ENCODE measurements at places on chromosomes 12 and 14.

- H3K4me1 ChIP-seq, result peaks cover 37% of the 10 kb centered on the region
- peak overlapping the region; percentile 88 for H3K27ac ChIP-seq
- H3K36me3 ChIP-seq, result no peaks in the 10 kb centered on the region
- no peak for DNase-seq
Measured at GRCh38 chr12:76032043-76032981, 736 bp upstream of the PHLDA1 start.

DNA sequence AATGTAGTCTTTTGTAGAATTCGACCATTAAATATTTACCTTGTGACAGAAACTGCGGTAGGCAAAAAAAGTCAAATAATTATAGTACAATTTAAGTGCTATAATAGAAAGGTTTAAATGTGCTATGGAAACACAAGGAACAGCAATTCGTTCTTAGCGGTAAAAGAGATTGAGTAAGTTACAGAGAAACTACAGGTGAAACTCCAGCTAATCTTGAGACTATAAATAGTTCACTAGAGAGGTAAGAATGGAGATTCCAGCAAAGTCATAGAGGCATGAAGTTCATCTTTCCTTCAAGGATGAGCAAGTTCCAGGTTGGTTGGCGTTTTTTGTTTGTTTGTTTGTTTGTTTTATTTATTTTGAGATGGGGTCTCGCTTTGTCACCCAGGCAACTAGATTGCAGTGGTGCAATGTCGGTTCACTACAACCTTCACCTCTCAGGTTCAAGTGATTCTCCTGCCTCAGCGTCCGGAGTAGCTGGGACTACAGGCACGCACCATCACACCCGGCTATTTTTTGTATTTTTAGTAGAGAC lies 878 bp upstream of the R3HDM2 start:
- peak overlapping the region; percentile 96 for H3K27ac ChIP-seq
- H3K4me1 ChIP-seq, result peaks cover 23% of the 10 kb centered on the region
- no peaks in the 10 kb centered on the region for H3K36me3 ChIP-seq
- no peak for DNase-seq
- H3K27me3 ChIP-seq, result no peaks in the 10 kb centered on the region
- H3K4me3 ChIP-seq, result peak overlapping the region; percentile 86

GRCh38 chr14:53144244-53144643 lies 8.9 kb downstream of the DDHD1 start:
- H3K4me3 ChIP-seq, result no peak overlapping the region
- DNase-seq, result no peak
- H3K27ac ChIP-seq, result no peak overlapping the region

DNA sequence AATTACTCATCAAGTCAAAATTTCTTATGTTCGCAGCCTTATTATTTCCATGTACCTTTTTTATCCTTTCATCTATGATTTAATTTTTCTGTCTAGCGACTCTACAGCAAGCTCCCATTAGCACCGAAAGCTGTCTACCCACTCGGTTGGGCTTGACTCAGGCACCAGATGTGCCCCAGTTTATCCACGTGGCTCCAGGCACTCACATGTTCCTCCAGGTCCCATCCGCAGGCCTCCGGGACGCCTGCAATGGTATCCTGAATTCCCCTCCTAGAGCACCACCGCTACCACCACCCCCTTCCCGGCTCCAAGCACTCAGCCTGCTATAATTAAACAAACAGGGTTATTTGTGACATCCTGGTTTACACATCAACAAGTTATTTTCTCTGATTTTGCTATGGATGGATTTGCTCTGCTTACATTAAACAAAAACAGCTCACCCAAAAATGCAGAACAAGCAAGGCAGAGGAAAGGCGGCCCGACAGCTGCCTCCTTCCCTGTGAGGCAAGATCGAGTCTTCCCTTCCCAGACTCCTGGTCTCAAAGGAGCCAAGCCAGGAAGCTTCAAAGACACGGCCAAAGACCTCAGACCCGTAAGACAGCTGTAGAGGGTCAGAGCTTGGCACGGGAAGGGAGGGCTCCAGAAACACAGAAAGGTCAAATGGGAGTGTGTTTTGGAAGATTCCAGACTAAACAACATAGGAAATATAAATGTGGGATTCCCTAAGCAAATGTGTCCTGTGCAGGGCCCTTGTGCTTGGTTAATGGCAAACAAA lies 253.8 kb downstream of the TTC8 start:
- H3K27me3 ChIP-seq, result peaks cover 7% of the 10 kb centered on the region
- H3K4me3 ChIP-seq, result no peak overlapping the region
- no peaks in the 10 kb centered on the region for H3K36me3 ChIP-seq
- DNase-seq, result no peak
- H3K4me1 ChIP-seq, result no peaks in the 10 kb centered on the region

- peaks cover 33% of the 10 kb centered on the region for H3K4me1 ChIP-seq
- no peaks in the 10 kb centered on the region for H3K27me3 ChIP-seq
- H3K36me3 ChIP-seq, result no peaks in the 10 kb centered on the region
- peak; percentile 29 for DNase-seq
- peak overlapping the region; percentile 84 for H3K4me3 ChIP-seq
Measured at GRCh38 chr12:76030341-76031080, 1.1 kb downstream of the PHLDA1 start.

DNA sequence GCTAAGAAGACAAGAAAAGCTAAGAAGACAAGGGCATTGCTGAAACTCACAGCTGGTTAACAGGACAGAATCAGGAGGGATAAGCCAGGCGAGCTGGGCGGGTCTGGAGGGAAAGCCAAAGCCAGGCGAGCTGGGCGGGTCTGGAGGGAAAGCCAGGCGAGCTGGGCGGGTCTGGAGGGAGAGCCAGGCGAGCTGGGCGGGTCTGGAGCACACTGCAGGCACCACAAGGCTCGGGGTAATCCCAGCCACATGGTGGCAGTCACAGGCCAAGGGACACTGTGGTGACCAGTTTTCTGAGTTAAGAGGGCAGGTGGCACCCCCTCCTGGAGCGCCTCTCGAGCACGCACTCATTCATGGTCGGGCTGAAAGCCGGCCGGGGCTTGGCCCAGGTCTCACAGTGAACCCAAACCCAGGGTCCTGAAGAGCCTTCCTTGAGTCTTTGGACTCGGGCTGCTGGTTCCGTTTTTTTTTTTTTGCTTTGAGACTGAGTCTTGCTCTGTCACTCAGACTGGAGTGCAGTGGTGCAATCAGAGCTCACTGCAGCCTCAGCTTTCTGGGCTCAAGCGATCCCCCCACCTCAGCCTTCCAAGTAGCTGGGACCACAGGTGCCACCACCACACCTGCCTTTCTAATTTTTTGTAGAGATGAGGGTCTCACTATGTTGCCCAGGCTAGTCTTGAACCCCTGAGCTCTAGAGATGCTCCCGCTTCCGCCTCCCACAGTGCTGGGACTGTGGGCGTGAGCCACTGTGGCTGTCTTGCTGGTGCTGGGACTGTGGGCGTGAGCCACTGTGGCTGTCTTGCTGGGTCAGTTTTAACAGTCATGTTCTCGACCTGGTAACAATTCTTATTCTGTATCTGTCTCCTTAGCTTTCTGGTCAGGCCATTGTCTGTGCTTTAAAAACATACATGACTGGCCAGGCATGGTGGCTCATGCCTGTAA lies 40.2 kb downstream of the HSP90AA1 start:
- peaks cover 73% of the 10 kb centered on the region for H3K36me3 ChIP-seq
- H3K27me3 ChIP-seq, result no peaks in the 10 kb centered on the region
- no peak overlapping the region for H3K27ac ChIP-seq
- no peaks in the 10 kb centered on the region for H3K4me1 ChIP-seq
- DNase-seq, result no peak

DNA sequence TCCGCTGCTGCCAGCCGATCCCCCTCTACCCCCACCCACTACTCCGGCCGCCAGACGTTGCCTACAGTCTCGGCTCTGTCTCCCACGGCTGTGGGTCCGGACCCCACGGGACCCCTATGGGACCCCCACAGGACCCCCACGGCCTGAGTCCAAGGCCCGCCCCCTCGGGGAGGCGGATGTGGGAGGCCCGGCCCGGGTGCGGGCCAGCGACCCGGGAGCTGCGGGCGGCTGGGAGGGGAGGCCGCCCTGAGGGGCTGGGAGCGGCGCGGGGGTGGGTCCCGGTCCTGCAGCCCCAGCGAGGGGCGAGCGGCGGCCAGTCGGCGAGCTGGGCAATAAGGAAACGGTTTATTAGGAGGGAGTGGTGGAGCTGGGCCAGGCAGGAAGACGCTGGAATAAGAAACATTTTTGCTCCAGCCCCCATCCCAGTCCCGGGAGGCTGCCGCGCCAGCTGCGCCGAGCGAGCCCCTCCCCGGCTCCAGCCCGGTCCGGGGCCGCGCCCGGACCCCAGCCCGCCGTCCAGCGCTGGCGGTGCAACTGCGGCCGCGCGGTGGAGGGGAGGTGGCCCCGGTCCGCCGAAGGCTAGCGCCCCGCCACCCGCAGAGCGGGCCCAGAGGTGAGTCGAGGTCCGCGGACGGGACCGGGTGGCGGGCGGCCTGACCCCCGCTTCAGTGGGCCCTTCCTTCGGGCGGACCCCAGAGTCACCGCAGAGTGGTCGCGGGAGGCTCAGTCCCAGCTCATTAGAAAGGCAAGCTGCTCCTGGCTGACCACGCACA lies at the start of gene ACVRL1:
Gene ACVRL1, plus strand, starts transcription at position 422 of the 773 bp plus-strand sequence. CDS start 4,971 bp downstream, outside the sequence.
- peaks cover 16% of the 10 kb centered on the region for H3K27me3 ChIP-seq
- H3K4me1 ChIP-seq, result no peaks in the 10 kb centered on the region
- no peak for DNase-seq
- H3K36me3 ChIP-seq, result no peaks in the 10 kb centered on the region

DNA sequence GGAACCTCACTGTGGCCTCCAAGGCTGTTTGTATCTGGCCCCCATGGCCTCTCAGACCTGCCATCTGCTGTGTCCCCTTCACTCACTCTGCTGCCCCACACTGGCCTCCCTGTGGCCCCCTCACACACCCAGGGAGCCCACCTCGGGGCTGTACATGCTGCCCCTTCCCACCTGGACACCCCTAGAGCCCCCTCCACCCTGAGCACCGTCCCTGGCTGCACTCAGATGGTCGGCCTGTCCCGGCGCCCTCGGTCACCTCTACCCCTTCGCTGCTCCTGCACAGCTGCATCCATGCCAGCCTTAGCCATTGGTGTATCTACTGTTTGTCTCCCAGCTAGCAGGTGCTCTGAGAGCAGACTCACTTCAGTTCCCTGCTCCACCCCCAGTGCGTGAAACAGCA lies 144.4 kb downstream of the RIMBP2 start:
- no peak overlapping the region for H3K4me3 ChIP-seq
- H3K27ac ChIP-seq, result no peak overlapping the region
- DNase-seq, result no peak
- no peaks in the 10 kb centered on the region for H3K27me3 ChIP-seq

DNA sequence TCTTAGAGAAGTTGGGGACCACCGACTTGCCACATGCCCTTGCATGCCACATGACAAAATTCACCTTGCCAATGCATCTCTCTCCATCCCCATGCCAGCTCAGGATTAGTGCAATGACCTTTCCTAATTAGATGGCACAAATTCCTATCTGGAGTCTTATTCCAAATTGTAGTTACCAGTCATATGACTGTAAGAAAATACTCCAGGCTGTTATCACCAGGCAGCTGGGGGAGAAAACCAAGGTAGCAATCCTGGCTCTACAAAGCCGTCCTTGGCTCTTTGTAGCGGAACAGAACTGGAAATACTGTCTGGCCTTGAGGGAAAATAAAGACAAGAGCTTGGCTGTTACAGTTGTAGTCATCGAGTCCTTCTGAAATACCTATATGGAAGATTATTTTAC lies 208.5 kb upstream of the DIO2 start:
- no peaks in the 10 kb centered on the region for H3K36me3 ChIP-seq
- no peaks in the 10 kb centered on the region for H3K27me3 ChIP-seq
- DNase-seq, result no peak
- no peak overlapping the region for H3K4me3 ChIP-seq
- no peak overlapping the region for H3K27ac ChIP-seq
- H3K4me1 ChIP-seq, result no peaks in the 10 kb centered on the region

GRCh38 chr12:49089821-49090773 lies 4.5 kb downstream of the DHH start:
- H3K4me1 ChIP-seq, result peaks cover 64% of the 10 kb centered on the region
- peaks cover 32% of the 10 kb centered on the region for H3K27me3 ChIP-seq
- peak overlapping the region; percentile 53 for H3K4me3 ChIP-seq

GRCh38 chr14:72894323-72894622 lies 372 bp upstream of the DPF3 start:
- DNase-seq, result no peak
- peaks cover 30% of the 10 kb centered on the region for H3K4me1 ChIP-seq
- no peak overlapping the region for H3K27ac ChIP-seq
- H3K4me3 ChIP-seq, result peak overlapping the region; percentile 80

DNA sequence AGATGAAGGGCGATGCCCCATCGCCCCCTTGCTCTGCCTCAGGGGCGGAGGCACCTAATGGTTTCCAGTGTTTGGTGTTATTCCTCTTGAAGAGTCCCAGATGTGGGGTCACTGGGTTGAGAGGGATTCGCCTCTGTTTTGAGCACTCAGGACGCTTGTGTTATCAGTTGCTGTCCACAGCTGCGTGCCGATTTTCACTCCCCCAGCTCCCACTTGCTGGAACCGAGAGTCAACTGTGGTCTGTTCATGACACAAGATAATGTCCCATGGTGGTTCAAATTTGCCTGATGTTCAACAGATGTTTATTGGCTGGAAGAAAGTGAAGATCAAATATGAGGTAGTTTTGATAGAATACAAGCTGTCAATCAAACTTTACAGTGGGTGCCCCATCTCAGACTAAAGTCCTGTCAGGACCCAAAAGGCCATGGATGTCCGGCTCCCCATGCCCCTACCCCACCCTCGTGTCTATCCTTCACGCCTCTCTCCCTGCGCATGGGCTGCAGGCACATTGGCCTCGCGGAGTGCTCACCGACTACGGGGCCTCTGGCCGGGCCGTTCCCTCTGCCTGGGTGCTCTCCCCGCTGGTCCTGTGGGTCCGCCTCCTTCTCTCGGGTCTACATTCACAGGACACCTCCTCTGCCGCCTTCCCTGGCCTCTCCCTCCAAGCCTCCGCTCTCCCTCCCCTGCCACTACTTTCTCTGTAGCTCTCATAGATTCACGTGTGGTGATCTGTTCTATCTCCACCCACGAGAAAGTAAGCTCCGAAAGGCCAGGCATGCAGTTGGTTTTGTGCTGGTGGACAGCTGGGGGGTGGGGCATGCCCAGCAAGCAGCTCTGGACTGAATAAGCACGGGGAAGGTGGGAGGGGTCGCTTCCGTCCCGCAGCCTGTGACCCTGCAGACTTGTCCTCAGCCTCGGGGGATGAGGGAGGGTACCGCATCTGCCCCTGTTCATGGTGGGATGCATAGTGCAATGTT lies 6.8 kb upstream of the TRAF3 start:
- H3K27ac ChIP-seq, result no peak overlapping the region
- H3K27me3 ChIP-seq, result no peaks in the 10 kb centered on the region
- no peaks in the 10 kb centered on the region for H3K36me3 ChIP-seq
- H3K4me1 ChIP-seq, result peaks cover 10% of the 10 kb centered on the region
- no peak overlapping the region for H3K4me3 ChIP-seq

DNA sequence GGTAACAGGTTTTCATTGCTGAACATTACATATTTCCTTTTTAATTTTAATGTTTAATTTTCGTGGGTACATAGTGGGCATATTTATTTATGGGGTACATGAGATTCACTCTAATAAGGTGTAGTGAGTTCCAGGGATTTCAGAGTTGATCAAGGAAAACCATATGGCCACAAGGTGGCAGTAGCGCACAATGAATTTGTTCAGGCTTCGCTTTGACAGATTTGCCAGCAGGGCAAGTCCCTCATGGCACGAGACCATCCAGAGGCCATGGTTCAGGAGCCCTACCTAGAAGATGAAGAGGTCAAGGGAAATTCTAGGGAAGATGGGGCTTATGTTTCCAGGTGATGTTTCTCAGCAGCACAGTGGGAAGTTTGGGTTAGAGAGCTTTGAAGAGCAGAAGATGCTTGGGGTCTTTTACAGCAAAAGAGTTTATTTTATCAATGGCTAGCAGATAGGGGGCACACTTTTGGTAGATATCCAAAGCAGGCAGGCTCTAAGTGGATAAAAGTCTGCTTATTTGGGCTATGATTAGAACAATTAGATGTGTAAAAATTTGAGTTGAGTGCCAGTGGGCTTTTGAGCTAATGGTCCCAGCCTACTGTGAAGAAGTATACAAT lies 1004.4 kb downstream of the AACS start:
- no peaks in the 10 kb centered on the region for H3K27me3 ChIP-seq
- no peaks in the 10 kb centered on the region for H3K4me1 ChIP-seq
- no peak for DNase-seq
- H3K36me3 ChIP-seq, result no peaks in the 10 kb centered on the region
- H3K4me3 ChIP-seq, result no peak overlapping the region
